HTR-8/SVneo (cell line): ENCODE measurements at places on chromosomes 2 and 18.

GRCh38 chr2:204696124-204696523 lies 150.8 kb downstream of the PARD3B start:
- DNase-seq, result no peak

- DNase-seq, result no peak
These were observed 618.7 kb upstream of the ZEB2 start for GRCh38 chr2:145138626-145139025.

- peak; percentile 20 for DNase-seq
These were observed 1.7 kb downstream of the EPHA4 start for GRCh38 chr2:221570321-221570935.

DNA sequence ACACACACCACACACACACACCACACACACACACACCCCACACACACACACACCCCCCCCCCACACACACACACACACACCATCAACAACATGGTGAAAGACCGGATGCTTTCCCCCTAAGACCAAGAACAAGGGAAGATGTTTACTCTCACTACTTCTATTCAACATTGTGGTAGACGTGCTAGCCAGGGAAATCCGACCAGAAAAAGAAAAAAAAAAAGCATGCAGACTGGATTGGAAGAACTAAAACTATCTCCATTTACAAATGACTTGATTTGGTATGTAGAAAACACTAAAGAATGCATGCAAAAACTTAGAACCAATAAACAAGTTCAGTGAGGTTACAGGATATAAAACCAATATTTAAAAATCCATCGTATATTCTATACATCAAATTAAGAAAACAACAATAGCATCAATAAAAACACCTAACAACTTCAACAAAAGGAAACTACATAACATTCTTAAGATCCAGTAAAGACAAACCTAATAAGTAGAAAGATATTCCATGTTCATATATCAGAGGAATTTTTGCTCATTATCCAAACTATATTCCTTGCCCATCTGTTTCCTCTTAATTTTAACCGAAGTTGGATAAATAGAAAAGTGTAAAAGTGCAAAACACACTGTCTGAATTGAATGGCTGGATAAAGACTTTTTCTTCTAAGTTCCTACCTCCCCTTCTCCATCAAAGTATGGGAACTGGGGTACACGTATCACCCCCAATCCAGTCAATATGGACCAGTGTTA lies 51.5 kb upstream of the RNU4ATAC start:
- DNase-seq, result no peak

- no peak for DNase-seq
These were observed 484.8 kb upstream of the UBE2E3 start for GRCh38 chr2:180495606-180496005.

DNA sequence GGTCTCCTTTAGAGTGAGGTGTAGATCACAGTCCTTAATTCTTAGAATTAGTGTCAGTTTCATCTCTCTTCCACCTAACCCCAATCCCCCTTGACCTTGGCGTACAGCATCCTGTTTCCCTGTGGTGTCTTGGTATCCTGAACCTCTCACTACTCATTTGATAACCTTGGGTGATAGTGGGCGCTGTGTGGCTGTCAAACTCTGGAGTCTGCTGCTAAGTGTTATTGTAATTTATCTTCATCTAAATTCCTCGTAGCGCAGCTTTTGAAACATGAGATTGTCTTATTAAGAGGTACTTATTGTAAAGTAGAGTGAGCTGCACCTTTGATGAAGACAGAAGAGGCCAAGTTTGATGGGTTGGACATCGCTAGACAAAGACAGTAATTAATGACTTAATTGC lies 222.6 kb upstream of the SPRED2 start:
- DNase-seq, result no peak

DNA sequence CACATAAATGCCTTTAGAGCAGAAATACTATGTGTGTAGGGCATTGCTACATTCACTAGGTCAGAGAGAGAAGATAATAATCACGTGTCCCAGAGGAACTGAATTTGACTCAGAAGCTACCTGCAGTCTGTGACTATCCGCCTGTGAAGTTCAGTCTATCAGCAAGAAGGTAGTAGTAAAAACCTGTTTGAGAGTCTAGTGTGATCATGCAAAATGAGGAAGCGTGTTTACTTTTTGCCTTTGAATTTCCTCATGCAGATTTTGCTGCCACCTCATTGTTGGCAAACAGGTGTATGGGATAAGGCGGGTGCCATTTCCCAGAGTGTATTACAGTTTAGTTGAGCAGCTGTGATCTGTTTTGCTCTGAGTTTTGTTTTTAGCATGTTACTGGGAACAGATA lies 403.9 kb upstream of the FANCL start:
- no peak for DNase-seq

DNA sequence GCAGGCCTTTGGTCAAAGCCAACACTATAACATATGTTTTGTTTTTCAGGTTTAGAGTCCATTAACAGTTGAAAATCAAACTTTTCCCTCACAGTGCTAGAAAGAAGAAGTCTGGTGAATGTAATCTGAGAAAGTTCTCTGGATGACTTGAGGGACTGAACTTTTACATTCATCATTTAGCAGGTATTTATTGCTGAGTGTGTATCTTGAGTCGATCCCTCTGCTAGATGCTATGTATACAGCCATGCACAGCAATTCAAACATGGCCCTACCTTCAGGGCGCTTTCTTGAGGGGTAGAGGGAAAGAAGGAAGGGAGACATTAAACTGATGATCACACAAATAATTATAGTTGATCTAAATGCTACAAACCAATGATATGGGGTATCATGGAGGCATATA lies 89.6 kb downstream of the CLHC1 start:
- DNase-seq, result no peak

DNA sequence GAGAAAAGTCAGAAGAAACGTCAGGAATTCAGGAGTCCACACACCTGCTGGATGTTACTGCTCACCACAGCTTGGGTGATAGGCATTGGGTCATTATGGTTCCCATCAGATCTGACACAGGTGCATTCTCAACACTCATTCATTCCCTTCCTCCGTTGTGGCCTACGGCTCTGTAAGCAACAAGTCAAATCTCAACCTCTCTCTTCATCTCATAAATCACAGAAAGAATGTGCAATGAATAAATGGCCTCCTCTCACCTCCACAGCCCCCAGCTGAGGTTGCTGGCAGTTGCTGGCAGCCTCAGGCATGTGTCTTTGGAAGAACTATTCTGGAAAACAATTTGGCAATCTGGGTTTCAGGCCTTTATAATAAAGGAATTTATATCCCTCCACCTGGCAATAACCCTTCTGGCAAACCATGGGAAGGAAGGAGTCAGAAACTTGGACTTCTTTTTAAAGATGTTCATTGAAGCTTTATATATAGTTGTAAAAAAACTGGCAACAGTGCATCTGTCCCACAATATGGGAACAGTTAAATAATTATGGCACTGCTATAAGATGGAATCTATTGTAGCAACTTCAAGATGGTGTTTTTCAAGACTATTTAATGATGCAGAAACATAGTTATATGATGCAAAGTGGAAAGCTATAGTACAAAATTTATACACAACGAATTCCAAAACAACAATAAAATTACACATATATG lies 175.4 kb downstream of the ANAPC1 start:
- no peak for DNase-seq

GRCh38 chr2:101199251-101199791 lies 48.1 kb upstream of the TBC1D8 start:
- DNase-seq, result no peak

GRCh38 chr2:113157118-113157896 lies 16.5 kb upstream of the PSD4 start:
- DNase-seq, result peak; percentile 32

DNA sequence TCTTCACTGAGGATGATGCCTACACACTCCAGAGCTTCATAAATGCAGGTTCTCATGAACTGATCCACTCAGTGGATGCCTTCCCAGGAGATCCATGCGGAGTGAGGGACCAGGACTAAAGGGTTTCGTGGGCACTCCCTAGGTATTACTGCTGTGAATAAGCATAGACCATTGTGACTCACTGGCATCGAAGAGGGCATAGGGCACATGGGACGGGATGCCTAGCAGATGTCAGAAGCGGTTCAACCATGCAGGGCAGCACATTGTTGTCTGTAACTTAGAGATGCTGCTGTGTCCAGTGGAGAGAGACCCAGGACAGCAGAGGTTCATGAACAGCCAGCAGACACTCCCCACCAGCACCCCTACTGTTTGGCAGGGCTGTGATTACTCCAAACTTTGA lies 17.2 kb downstream of the GKN2 start:
- no peak for DNase-seq

GRCh38 chr2:105683011-105683492 lies 61.7 kb upstream of the NCK2 start:
- DNase-seq, result no peak

DNA sequence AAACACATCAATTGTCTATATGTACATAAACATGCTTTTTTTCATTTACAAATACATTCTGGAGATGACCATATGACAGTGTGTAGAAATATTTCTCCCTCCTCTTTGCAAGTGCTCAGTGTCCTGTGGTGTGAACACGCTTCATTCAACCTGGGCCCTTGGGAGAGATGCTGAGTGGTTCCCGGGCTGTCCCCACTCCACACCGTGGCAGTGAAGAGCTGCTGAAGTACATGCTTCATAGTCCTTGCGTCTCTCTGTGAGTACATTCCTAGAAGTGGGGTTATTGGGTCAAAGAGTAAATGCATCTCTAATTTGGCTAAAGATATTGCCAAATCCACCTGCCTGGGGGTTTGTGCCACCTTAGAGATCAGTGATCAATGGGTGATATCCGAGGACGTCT lies 6.5 kb upstream of the GPR35 start:
- no peak for DNase-seq

DNA sequence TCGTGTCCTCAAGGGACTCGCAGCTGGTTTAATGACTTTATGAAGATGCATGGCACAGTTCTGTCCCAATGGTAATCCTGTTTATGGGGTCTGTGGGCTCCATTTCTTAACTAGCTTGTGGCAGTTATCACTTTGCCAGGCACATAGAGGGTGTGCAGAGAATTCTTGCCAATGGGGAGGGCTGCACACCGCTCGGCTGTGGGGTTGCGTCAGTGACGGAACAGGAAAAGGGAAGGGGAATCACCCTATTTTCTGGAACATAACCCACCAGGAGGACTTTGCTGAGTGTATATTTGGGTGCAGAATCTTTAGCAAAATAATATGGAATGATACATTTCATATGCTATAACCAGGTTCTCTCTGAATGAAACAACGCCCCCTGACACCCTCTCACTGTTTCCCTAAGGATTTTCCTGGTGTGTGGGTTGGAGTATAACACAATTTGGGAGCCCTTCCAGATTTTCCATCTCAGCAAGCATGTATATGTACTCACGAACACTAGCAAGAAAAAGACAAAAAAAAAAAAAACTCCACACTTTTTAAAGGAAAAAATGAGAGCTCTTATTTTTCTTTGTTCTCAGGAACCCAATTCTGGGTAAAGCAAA lies 43.9 kb upstream of the TRIB2 start:
- no peak for DNase-seq

DNA sequence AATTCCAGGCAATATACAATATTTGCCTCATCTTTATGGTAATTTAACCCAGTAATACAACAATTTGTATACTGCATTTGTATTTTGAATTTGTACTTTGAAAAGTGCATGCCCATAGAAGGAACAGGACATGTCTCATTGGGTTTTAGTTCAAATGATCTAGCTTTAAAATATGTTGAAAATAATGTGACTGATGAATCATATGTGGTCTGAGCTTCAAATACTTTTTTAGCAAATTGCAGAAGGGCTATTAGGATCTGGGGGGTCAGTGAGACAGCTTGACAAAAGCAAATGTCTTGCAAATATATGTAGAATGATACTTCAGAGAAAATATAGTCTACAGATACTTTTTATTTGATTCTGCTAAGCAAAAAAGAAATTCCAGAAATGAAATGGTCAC lies 248.9 kb downstream of the DCC start:
- no peak for DNase-seq

GRCh38 chr2:68907232-68907919 lies 36.2 kb upstream of the BMP10 start:
- no peak for DNase-seq

DNA sequence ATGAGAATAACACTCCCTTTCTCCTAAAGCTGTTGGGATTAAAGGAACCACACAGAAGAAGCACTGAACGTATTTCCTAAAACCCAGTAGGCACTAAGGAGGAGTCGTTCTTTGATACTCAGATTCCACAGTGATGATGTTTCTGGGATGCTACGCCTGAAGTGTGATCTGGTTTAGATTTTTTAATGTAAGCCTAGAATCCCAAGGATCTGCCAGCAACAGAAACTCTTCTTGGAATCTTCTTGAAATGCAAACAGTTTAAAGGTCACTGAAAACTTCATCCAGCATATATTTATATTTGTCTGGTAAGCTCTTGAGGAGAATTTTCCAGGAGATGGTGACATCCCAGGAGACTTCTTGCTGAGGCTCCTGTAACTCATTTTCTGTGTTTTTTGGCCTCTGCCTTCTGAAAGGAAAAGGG lies 247.6 kb upstream of the TRIB2 start:
- DNase-seq, result no peak

DNA sequence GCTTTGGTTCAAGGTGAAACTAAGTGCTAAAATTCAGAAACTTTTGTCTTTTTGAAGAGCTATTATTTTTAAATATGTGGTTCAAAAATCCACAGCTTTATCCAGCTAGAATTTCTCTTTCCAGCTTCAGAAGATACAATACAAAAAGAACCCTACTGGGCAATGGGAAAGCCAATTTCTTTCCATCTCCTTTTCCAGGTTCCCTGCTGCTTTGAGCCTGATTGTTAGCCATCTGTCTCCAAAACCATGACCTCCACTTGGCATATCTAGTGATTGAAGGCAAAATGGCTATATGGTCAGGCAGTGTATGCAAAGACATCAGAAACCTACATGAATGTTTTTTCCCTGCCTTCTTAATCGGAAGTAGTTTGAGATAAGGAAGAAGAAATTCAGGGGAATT lies 134.1 kb downstream of the KCNH7 start:
- no peak for DNase-seq

- DNase-seq, result no peak
These were observed 1.2 kb downstream of the PLEKHM3 start for GRCh38 chr2:208024091-208024490.

GRCh38 chr2:232838406-232838874 lies 31.6 kb upstream of the SNORC start:
- no peak for DNase-seq

DNA sequence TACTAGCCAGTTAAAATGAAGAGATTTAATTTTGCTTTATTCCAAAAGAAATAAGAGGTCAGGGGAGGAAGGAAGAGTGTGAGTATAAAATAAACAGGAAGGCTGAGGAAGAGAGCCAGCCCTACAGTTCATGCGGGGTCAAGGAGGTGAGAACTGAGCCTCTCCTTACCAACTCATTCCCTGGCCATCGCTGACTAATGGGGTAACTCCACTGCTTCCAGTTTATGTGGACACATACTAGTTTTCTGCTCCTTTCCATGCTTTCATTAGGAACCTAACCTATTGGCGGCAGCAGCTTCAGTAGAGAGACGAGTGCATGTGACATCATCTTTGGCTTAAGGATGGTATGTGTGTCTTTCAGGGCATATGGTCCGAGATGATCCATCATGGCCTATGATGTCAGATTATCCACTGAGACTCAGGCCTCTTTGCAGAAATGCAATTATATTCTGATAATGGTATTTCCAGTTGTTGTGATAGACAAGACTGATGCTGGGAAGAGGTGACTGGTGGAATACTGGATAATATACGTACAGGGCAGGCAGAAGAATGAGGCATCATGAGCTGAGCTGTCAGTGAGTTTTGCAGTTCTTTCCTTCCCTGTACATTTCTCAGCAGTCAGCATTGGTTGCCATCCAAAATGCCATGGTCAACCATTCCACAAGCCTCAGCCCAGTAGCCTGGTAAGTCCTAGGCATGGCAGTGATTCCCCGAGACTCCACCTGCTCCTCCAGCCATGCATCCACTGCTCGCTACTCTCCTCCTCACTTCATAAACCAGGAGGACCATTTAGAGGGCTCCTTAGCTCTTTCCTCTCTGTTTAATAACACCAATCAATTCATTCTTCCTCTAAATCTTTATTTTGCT lies 184.6 kb upstream of the OSR1 start:
- no peak for DNase-seq
